CD4-positive, alpha-beta T cell treated with Interleukin-2 at 100 ng/mL for 4 hours (primary cell): ENCODE measurements at places on chromosomes 7 and 10.

DNA sequence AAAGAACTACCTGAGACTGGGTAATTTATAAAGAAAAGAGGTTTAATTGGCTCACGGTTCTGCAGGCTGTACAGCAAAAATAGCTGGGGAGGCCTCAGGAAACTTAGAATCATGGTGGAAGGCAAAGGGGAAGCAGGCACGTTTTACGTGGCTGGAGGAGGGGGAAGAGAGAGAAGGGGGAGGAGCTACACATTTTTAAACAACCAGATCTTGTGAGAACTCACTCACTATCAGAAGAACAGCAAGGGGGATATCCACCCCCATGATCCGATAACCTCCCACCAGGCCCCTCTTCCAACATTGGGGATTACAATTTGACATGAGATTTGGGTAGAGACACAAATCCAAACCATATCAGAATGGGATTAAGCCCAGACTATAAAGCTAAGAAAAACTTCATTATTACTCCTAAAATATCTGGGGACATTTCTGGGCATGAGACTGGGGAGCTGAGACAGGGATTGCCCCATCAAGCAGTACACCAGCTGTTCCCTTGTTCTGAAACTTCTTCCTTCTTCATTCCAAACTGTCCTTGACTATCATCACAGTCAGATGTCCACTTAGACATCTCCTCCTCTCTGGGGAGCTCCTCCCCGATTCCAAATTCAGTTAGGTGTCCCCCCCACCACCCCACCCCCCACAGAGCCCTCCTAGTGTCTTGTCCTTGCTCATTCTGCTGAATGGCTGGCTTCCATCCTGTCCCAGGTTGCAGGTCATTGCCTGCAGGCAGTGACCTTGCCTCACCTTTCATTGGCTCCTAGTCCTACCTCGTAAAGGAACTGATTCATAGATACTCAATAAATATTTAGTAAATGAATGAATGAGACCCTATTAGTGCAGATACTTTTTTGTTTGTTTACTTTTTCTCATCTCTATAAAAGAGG lies 132.6 kb downstream of the EVX1 start:
- no peak for DNase-seq

GRCh38 chr10:119509909-119510451 lies 32.5 kb downstream of the RGS10 start:
- DNase-seq, result no peak

- peak; percentile 82 for DNase-seq
These were observed 167.6 kb downstream of the AMPH start for GRCh38 chr7:38463277-38464225.

- DNase-seq, result no peak
These were observed 103.1 kb downstream of the ANK3 start for GRCh38 chr10:60286559-60286958.

DNA sequence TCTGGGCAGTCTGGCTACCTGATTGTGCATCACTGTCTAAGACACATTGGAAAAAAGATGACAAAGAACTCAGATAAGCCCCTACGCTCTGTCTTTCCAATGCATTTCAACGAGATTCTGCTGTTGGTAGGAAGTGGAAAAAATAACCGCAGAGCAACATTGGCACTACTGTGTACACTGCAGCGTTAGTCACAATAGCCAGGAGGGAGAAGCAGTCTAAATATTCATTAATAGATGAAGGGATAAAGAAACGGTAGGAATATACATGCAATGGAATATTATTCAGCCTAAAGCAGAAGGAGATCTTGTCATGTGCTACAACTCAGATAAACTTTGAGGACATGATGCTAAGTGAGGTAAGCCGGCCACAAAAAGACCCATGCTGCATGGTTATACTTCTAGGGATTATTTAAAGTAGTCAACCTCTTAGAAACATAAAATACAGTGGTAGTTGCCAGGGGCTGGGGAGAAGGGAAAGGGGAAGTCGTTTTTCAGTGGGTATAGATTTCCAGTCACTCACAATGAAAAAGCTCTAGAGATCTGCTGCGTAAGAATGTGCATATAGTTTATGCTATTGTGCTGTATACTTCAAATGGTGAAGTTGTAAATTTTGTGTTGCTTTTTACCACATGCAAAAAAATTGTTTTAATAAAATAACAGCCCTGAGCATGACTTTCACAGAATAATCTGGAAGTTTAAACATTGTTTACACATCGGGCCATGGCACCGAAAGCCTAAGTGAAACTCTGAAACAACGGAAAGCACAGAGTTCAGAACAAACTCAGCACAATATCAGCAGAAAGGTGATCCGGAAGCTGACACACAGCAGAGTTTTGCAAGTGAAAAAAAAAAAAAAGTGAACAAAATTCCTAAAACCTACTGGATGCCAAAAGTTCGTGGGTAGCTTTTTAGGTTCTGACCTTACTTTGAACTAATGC lies 40.1 kb downstream of the ELMO1 start:
- peak; percentile 41 for DNase-seq

GRCh38 chr7:5282543-5283316 lies at the start of gene SLC29A4:
TSS of gene SLC29A4 (plus strand) at chr7:5282943. CDS start at chr7:5287817, 4,874 bp downstream.
- DNase-seq, result no peak

GRCh38 chr7:36726311-36726710 lies 2.0 kb upstream of the AOAH start:
- DNase-seq, result no peak

GRCh38 chr10:11236234-11236633 lies 218.6 kb downstream of the CELF2 start:
- DNase-seq, result peak; percentile 52

GRCh38 chr7:70406950-70407209 lies 725.1 kb upstream of the GALNT17 start:
- no peak for DNase-seq

DNA sequence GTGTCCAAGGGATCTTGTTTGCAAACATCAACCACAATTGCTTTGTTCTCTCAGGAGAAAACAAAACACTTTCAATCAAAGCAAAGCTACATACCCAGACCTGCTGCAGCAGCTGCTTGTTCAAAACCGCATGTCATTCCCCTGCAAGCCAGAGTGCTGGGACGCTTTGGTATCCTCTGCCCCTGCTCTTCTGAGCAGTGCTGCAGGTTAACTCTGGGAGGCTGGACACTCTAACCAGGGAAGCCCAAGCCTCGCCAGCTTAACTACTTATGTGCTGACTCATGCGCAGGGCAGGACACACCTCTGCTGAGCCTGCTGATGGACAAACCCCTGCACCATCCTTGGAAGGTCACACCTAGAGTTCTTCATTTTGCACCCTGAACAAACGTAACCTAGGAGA lies 28.2 kb upstream of the ASAH2 start:
- no peak for DNase-seq

DNA sequence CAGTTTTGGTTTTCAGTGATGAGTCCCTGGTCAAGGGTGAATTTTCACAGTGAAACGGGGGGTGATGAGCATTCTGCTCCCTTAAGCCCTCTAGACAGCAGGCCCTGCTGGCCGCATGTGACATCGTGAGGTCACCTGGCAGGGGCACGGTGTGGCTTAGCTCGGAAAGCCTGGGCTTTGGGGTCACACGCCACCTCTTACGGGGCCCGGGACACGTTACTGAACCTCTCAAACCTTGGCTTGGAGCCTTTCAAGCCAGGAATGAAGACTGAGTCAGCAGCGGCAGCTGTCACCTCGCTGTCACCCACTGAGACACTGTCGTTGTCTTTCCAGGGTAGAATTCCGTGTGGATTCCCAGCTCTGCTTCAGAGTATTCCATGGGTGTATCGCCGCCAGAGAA lies 4.1 kb downstream of the GET4 start:
- DNase-seq, result no peak
